ENCODE measurements at places on chromosomes 11 and 22. TPM values are rescaled to one million over a fixed set of nuclear protein-coding genes. Genes with fewer than 3 reads are reported as not detected.

DNA sequence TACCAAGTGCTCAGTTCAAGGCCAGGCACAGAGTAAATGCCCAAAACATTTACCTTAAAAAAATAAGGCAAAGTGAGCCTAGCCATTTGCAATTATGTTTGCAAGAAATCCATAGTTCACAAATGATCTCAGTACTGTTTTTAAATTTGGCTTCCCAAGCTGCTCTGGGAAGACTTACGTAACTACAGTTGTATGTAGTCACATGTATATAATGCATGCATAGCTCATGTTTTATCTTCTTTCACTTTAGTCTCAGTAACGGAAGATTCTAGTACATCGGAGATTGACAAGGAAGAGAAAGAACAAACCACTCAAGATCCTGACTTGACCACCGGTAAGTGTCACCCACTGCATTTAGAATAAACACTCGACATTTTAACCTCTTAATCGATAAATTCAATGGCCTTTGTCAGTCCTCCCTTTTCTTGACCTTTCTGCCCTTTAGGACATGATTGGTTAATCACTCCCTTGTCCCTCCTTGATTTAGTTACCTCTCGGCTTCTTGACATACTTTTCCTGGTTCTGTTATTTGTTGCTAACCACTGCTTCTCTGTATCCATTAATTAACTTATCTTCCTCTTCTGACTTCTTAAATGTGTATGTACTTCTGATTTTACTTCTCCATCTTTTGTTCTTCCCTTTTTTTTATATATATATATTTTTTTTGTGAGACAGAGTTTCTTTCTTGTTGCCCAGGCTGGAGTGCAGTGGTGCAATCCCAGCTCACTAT, 18.0 kb upstream of the JHY start:
- no peak for DNase-seq

DNA sequence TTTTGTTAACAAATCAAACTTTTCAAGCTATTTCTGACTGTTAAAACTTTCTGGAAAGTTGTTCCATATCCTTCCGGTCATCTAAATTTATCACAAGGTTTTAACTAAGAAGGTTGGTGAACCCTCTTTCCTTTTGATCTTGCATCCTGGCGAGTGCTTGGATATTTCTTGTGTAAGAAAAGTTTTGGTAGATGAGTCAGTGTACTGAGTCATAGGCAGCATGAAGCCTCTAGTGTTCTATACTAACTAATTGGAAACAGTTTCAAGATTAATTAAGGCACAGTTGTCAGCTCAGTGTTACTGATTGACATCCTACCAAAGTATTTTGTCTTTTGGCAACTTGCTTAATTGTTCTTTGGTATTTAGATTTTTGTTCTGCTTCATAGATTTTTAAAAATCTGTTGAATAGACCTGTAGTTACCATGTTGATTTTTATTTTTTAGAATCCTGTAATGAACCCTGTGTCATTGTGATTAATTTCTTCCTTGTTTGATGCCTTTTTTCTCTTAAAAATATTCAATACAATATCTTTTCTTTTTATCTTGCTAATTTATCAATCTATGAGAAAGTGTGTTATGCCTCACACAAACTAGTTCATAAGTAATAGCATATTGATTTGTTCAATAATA, 38.0 kb downstream of the METTL15 start:
- DNase-seq, result no peak

DNA sequence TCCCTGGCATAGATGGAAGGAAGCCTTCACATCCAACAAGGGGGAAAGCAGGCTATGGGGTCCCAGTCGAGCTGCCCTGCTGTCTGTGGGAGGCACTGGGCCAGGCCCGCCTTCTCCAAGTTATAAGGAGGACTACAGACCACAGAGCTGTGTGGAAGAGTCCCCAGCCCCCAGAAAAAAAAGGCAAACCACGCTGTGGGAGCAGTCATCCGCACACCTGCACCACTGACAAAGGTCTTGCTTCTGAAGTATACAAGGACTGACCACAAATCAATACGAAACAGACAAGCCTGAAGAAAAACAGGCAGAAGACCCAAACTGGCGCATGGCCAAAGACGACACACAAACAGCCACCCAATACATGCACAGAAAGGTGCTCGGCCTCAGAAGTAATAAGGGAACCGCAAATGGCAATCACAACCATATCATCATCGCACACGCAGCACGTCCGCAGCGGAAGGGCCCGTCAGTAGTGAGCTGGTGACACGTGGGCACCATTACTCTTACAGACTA, 384.1 kb downstream of the CTTN start:
- no peak for DNase-seq

- DNase-seq, result no peak
Measured at GRCh38 chr11:68374531-68374930, 62.1 kb downstream of the LRP5 start.

GRCh38 chr22:37804881-37805809, 2.6 kb upstream of the GCAT start:
- peak; percentile 71 for DNase-seq

DNA sequence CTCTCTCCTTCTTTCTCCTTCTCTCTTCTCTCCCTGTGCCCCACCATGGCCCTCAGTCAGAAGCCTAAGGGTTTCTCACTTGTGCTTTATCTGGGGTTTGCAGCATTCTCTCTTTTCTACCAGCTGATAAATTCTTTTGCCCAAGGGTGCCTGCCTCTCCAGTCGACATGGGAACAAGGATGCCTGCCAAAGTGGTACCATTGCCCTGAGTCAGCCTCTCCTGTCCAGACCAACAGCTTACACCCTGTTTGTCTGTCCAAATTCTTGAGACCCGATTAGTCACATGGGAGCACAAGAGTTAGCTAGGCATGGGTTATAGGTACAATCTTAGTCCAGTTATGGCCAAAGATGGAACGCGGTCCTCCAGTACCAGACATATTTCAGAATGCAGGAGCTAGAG, 242.7 kb downstream of the LARGE1 start:
- no peak for DNase-seq

DNA sequence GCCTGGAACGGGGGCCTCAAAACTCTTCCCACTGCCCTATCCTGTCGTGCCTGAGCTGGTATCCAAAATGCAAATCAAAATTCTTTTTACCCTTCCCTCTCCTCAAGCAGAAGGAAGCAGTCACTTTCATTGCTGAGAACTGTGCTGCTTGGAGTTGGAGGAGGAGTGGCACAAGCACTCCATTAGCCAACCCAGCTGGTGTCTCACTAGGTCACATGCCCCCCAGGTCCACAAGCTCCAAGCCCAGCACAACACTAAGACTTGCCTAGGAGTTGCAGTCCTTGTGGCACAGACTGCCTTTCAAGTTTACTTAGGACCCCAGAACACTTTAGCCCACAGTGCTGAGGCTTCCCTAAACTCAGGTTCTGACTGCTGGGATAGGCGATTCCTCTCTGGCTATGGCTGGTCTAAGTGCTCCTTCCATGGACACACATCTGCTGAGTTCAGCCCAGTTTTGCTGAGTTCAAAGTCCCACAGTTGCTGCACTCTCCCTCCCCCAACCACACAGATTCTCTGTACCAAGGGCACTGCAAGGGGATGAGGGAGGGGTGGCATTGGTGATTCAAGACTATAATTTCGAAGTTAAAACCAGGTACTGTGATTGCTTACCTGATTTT, 68.6 kb downstream of the CHRDL2 start:
- no peak for DNase-seq

GRCh38 chr11:61976813-61977475, 9.5 kb upstream of the FTH1 start:
- no peak for DNase-seq

DNA sequence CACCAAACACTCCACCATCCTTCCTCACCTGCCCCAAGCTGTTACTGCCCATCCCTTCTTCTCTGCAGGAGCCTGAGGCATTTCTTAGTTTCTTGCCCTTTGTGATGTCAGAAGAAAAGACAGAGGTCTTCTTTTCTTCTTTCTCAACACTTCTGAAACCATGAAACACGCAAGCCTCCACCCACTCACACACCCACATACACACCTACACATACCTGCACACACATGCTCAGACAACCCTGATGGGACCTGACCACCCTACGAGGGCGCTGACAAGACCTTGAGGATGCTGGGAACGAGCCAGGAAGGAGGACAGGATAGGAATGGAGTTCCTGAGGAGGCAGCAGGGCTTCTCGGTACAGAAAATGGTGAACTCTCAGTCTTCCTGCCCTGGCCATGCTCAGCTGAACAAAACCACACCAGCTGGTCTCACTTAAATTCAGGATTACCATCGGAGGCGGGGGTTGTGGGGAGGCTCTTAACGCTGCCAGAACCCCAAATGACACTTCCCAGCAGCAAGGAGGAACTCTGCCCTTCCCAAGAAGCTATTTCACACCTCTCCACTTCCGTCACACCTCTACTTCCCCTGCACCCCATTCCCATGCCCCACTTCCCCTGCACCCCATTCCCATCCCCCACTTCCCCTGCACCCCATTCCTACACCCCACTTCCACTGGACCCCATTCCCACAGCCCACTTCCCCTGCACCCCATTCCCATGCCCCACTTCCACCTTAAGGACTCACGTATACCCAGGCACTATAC, 41.0 kb downstream of the CSF2RB start:
- DNase-seq, result no peak

DNA sequence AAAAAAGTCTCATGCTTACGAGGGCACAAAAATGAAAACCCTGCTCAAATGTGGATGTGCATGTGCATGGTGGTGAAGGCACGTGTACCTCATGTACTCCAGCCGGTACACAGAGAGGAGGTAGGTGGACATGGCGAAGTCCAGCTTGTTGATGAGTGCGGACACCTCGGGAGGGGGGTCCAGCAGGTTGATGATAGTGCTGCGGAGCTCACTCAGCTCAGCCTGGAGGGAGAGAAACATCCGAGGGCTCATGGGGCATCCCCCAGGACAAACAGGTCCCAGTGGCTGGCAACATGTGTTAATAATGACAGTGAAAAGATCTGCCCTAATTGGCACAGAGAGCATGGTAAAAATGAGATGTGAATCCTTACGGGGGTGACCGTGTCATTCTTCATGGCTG, 9.2 kb upstream of the SERPIND1 start:
- no peak for DNase-seq

- DNase-seq, result no peak
Measured at GRCh38 chr11:117744471-117745150, 52.4 kb downstream of the DSCAML1 start.

GRCh38 chr11:80925321-80925720, 1484.5 kb upstream of the TENM4 start:
- no peak for DNase-seq

- no peak for DNase-seq
Measured at GRCh38 chr22:46135611-46136485, 14.5 kb upstream of the PPARA start.

- DNase-seq, result no peak
Measured at GRCh38 chr22:17250380-17251082, 31.3 kb upstream of the ADA2 start.

- DNase-seq, result no peak
Measured at GRCh38 chr11:31664129-31664528, 147.0 kb downstream of the PAX6 start.

DNA sequence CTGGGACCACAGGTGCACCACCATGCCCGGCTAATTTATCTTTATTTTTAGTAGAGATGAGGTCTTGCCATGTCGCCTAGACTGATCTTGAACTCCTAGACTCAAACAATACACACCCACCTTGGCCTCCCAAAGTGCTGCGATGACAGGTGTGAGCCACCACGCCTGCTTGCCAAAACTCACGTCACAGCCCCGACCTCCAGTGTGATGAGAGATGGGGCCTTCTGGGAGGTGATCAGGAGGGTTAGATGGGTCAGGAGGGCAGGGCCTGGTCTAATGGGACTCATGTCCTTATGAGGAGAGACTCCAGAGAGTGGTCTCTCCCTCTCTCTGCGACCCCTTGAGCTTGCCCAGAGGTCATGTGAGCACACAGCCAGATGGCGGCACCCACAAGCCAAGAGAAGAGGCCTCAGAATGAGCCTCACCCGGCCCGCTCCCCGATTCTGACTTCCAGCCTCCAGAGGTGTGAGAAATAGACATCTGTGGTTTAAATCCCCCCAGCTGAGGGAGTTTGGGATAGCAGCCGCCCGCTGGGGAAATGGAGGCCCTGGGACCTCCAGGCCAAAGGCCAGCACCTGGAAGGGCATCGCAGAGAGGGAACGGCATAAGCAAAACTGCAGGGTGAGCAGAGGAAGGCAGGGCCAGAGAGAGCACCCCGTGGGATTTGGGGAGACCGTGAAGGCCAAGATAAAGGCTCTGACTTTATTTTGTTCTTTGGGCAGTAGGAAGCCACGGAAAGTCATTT, 24.1 kb upstream of the GAL start:
- no peak for DNase-seq

DNA sequence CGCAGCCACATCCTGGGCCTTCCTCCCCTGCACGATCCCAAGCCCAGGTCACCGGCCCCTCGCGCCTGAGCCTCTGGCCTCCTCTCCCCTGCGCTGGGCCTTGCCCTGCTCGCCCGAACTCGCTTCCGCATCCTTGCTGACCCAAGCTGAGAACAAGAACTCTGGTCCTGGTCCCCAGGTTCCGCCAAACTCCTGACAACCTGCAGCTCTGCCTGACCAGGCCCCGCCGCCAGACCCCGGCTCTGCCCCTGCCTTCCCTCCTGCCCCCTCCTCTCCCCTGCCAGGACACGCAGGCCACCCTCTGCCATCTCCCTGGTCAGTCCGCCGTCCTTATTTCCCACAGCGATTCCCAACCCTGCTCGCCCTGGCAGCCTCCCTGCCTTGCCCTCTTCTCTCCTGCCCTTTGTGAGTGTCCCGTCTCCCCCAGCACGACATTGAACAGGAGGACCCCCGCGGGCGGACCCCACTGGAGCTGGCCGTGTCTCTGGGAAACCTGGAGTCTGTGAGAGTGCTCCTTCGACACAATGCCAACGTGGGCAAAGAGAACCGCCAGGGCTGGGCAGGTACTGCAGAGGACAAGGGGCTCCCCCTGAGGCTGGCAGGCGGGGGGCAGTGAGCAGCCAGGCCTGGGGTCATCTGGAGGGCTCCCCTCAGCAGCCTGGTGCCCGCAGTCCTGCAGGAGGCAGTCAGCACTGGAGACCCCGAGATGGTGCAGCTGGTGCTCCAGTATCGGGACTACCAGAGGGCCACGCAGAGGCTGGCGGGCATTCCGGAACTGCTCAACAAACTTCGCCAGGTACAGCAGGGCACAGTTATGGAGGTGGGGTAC, 762 bp downstream of the ANKRD13D start:
- DNase-seq, result no peak

- no peak for DNase-seq
Measured at GRCh38 chr11:96990914-96991313, 601.1 kb downstream of the JRKL start.

- no peak for DNase-seq
Measured at GRCh38 chr11:1636291-1636950, 6.8 kb downstream of the KRTAP5-5 start.

DNA sequence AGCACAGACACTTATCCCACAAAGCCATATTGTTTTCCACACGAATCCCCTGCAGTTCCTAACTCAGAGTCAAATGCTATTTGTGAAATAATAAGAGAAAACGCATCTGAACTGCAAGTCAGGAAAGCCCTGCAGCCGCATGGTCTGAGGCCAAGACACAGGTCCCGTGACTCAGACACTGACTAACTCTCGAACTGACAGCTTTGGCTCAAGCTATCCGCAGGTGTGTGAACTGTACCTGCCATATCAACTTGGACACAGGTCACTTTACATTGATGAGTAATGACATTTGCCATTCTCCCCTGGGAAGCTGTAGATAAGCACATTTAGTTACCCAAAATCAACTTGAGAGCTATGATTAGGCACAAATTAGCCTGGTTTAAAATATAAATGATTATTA, 34.9 kb upstream of the NFRKB start:
- DNase-seq, result no peak

Gene CSNK2A3
- not detected for total RNA-seq

Gene OMP
- 1.1 TPM for total RNA-seq

Gene ELP4
- total RNA-seq, result 8.0 TPM

Gene HOATZ
- not detected for total RNA-seq

Gene TNNI2
- total RNA-seq, result 0.60 TPM

Gene MYO18B
- 0.11 TPM for total RNA-seq

Gene VPREB1
- total RNA-seq, result not detected

Gene TRPM5
- 0.60 TPM for total RNA-seq

Gene MS4A4A
- total RNA-seq, result not detected

Measured in CD8-positive, alpha-beta T cell (primary cell).